ENCODE measurements at places on chromosomes 16 and 17. TPM values are rescaled to one million over a fixed set of nuclear protein-coding genes. Genes with fewer than 3 reads are reported as not detected.

The VTN gene
- 0.41 TPM for total RNA-seq

The WNK4 gene
- 0.41 TPM for total RNA-seq

The ASPHD1 gene
- 9.4 TPM for total RNA-seq

The RNF213 gene
- 12.2 TPM for total RNA-seq

GRCh38 chr17:46783031-46783593 lies 35.4 kb downstream of the WNT3 start:
- DNase-seq, result no peak

- DNase-seq, result no peak
Observed at GRCh38 chr16:48901712-48902374, 291.9 kb upstream of the N4BP1 start.

GRCh38 chr17:9541718-9542117 lies 33.9 kb downstream of the STX8 start:
- no peak for DNase-seq

GRCh38 chr16:14307527-14308367 lies 236.6 kb downstream of the MRTFB start:
- no peak for DNase-seq

DNA sequence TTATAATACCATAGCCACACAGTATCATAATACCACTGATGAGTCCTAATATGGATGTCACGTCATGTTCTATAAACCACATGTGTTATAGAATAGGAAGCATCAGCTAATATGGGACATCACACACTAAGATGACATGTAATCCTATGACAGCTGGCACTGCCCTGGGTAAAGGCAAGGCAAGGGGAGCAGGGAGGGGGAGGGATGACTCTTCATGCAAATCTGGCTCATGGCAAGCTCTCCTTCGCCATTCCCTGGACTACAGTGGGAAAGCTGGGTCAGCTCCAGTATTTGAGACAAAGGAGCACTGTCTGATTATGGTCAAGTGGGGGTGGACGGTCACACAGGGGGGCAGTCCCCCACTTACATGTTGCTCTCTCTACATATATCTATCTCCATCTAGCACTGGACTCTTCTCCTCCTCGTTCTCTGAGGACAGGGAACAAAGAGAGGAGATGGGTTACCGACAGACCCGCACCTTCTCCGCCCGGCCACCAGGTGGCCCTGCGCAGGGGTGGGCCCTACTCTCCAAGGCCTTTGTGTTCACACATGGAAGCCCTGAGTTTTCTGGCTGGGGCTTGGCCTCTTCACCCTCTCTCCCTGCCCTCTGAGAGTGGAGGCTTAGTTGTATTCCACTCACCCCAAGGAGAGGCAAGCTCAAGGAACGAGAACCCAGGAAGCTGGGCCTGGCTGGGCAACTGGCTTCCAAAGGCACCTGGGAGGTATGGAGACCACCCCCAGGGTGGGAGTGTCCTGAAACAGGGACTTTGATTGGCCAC lies 23.4 kb upstream of the MPO start:
- DNase-seq, result no peak

DNA sequence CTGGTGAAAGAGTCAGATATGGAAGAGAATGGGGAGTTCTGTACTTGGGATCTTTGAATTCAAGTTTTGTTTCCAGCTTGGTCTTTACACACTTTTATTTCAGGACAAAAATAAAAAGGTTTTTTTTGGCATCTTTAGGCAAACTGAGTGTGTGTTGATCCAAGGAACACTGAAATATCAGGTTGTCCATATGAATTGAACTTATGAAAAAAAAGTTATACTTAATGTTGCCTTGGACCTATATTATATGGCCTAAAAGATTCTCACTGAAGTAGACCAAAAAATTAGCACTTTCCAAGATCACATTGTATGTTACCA lies 14.9 kb downstream of the KPNB1 start:
- no peak for DNase-seq

DNA sequence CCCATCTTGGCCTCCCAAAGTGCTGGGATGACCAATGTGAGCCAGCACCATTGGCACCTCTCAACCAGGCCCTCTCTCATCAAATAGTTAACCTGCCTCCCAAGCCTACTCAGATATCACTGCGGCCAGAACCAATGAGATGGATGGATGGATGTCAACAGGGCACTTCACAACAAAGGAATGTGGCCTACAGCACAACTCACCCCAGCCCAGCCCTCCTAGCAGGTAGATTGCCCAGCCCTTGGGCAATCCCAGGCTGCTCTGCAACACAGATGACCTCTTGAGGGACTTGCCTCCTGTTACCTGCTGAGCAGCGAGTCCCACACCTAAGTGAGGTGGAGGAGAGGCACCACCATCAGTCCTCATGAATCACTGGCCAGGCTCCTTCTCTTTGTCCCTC lies 22.6 kb upstream of the KIFC3 start:
- no peak for DNase-seq

GRCh38 chr16:47866423-47866822 lies 289.4 kb downstream of the ABCC12 start:
- DNase-seq, result no peak

DNA sequence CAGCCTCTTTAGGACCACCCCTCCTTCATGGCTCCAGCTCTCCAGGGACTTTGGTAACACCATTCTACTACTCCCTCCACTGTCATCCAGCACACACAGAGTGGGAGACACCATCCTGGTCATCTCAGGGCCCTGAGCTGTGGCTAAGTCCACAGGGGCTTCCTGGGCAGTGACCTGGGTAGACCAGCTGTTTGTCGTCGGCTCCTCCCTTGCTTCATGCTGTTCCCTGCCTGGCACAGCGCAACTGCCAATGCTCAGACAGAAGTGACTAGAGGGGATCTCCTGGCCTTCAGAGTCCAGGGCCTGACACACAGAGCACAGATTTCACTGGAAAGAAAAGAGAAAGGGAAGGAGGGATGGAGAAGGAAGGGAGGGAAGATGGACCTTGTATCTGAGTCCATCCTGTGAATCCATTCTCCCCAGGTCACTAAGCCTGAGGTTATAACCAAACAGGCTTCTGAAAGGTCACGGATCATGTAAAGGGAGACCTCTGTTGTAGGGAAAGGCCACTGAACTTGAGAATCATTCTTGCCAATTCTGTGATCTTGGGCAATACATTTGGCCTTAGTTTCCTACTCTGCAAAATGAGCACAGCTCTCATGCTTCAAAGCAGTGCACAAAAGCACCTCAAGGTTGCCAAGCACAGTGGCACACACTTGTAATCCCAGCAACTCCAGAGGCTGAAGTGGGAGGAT lies 18.5 kb upstream of the PHB1 start:
- DNase-seq, result no peak

- no peak for DNase-seq
Observed at GRCh38 chr17:35786941-35787432, 8.5 kb downstream of the MMP28 start.

DNA sequence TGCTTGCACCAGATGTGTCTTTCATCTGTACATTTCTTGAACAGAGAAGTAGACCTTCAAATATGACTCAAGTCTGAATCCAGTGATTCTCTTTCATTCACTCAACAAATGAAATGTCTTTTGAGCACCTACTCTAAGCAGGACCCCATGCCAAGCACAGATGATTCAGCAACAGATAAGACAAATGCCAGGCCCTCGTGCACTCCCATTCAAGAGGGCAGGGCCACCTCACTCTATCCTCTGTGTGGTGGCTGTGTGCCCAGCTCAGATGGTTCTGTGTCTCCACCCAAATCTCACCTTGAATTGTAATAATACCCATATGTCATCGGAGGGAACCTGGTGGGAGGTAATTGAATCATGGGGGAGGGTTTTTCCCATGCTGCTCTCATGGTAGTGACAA lies 74.1 kb upstream of the NKD1 start:
- DNase-seq, result no peak

Measured in frontal cortex (tissue), 4 donors.